Glomerular endothelial cell (primary cell): ENCODE measurements at places on chromosomes 11 and 22. TPM values are rescaled to one million over a fixed set of nuclear protein-coding genes. Genes with fewer than 3 reads are reported as not detected.

The OR10D3 gene
- total RNA-seq, result not detected in 2 replicates

The MS4A4E gene
- not detected in 2 replicates for total RNA-seq

The MLC1 gene
- not detected in 2 replicates for total RNA-seq

The CNGA4 gene
- 0.12 TPM in 1 of 2 replicates, not detected in the other for total RNA-seq

The KDM4D gene
- total RNA-seq, result 0.58 and 0.99 TPM in 2 replicates

The HEPHL1 gene
- total RNA-seq, result not detected in 2 replicates

The NELL1 gene
- not detected in 2 replicates for total RNA-seq

The C11orf97 gene
- total RNA-seq, result not detected in 2 replicates

The RPS13 gene
- total RNA-seq, result 955 and 1,483 TPM in 2 replicates

The MMP7 gene
- total RNA-seq, result 9.8 and 57.1 TPM in 2 replicates

The MPZL2 gene
- total RNA-seq, result 9.7 and 31.9 TPM in 2 replicates
